ENCODE measurements at places on chromosomes 1 and 21. TPM values are rescaled to one million over a fixed set of nuclear protein-coding genes. Genes with fewer than 3 reads are reported as not detected.

Gene PRKAA2
- total RNA-seq = 7.8 TPM

Gene RNF186
- total RNA-seq = 1.4 TPM

Gene GJA9
- total RNA-seq = not detected

Gene FCGR3A
- 2.2 TPM for total RNA-seq
